RWPE1 (cell line): ENCODE measurements at places on chromosomes 1 and 21.
A peak's percentile ranks its signal among the peaks of the same experiment; 100 is the strongest.

DNA sequence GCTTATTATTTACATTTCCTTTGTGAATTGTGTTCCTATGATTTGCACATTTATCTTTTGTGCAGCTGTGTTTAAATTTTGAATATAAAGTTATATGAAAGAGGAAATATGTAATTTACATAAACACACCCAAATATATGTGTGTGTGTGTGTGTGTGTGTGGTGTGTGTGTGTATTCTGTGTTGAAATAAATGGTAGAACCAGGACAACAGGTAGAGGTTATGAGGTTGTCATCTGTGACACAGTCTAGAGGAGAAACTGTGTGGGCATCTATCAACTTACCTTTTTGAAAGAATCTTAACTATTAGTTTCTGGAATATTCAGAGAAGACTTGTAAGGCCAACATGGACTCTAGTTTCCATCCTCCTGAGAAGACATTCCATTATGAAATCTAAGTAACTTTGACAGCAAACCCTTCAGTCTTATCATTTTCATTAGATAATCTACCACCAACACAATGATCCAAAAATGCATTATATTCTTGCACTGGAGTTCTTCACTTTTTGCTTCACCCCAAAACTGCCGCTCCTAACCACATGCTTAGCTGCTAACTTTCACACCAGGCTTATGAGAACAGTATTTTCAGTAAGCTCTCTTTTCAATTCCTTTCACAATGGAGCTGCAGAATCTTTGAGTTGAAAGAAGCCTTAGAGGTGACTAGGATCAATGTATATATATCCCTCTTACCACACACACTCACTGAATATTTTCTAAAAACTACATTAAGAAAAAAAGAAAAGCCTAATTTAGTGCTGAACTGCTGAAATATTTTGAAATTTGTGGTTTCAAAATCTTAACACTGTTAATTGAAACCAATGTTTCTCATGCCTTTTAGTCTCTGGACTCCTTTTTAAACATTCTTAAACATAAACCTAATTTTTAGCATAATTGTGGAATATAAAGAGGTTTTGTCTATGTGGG lies 21.8 kb downstream of the PTPRC start:
- no peak for DNase-seq

DNA sequence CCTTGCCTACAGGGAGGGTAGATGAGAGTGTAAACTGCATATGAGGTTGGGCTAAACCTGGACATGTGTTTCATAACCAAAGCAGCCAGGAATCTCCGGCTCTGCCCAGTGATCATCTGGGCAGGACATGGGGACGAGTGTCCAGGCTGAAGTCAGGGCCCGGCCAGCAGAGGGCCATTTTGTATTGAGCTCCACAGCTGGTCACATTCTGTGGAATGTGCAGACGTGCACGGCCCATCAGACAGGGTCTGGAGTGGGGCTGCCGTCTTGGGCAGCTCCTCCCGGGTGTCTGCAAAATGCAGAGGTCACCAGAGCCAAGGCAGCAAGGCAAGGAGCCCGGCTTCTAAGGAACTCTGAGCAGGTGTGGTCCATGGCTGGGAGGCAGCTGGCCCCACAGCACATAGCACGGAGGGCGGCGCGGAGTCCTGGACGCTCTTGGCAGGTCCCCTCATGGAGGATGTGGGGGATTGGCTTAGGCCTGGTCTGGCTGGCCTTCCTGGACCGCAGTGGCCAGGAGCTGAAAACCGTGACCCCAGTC lies 6.2 kb downstream of the LRRC3 start:
- DNase-seq, result no peak

GRCh38 chr1:151945725-151946722 lies 36.7 kb upstream of the THEM4 start:
- DNase-seq, result peak; percentile 94

DNA sequence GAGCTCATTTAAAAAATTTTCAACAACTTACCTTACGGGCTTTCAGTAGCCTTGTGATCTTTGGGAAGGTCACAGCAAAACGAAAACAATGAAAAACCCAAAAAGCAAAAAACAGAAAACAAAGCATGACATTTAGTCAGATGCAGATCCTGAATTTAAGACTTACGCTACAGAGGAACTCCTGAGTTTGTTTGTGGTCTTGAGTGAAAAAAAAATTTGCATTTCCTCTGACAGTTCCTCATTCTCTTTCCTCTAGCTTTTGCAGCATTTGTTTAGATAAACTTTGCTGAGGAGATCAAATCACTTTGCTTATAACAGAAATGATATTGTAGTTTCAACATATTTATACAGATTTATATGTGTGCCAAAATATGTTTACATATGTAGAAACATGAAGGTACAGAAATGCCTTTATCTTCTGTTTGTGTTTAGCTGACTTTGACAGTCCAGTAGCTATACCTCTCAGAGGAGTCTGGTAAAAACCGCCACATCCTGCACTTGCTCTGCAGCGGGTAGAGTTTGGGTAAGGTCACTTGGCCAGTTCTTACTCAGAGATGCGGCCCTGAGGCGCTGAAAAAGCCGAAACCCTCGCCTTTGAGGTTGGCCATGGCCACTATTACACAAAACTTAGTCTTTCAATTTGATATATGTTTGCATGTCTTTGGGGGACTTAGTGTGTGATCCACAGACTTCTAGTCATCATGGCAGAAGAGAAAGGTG lies 142.5 kb downstream of the TNR start:
- DNase-seq, result no peak

GRCh38 chr1:33096363-33097005 lies 15.5 kb downstream of the AZIN2 start:
- DNase-seq, result no peak

DNA sequence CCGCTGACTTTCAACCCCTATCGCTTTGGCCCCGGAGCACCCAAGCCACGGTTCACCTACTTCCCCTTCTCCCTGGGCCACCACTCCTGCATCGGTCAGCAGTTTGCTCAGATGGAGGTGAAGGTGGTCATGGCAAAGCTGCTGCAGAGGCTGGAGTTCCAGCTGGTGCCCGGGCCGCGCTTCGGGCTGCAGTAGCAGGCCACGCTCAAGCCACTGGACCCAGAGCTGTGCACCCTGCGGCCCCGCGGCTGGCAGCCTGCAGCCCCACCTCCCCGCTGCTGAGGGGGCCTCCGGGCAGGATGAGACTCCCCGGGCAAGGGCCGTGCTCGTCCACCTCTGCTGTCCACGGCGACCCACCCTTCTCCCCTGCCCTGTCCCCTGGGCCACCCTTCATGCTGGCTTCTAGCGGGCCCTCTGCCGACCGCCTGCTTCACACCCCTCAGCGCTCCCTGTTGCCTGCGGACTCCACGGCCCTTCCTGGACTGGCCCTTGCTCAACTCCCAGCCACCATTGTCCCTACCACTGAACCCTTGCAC lies 92.2 kb upstream of the TRABD2B start:
- DNase-seq, result no peak

DNA sequence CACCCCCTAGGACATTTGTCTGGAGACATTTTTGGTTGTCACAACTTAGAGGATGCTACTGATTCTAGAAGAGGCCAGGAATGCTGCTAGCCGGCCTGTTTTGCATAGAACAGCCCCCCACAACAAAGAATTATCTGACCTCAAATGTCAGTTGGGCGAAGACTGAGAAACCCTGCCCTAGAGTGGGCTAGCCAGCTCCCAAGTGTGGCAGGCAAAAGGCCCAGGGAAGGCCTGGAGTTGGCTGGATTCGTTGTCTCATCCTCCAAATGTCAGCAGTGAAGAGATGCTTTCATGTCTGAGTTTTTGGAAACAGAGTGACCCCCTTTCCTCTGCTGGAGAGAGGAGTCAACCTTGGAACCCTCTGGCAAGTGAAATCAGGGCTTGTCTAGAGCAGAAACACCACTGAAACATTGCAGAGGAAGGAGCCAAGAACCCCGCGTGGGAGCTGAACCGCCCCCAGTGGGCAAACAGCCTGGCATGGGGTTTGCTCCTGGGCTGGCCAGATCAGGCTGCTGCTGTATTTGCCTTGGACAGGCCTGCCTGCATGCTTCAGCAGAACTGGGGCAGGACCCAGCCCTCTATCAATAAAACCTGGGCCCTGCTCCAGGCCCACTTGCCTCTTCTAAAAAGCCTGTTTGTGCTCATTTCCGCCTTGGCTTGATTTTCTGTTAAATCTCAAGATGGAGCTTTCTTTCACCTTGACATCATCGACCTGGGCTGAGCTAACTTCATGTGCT lies 32.9 kb downstream of the RASSF5 start:
- DNase-seq, result no peak

GRCh38 chr1:183512450-183512849 lies 40.2 kb downstream of the SMG7 start:
- no peak for DNase-seq

DNA sequence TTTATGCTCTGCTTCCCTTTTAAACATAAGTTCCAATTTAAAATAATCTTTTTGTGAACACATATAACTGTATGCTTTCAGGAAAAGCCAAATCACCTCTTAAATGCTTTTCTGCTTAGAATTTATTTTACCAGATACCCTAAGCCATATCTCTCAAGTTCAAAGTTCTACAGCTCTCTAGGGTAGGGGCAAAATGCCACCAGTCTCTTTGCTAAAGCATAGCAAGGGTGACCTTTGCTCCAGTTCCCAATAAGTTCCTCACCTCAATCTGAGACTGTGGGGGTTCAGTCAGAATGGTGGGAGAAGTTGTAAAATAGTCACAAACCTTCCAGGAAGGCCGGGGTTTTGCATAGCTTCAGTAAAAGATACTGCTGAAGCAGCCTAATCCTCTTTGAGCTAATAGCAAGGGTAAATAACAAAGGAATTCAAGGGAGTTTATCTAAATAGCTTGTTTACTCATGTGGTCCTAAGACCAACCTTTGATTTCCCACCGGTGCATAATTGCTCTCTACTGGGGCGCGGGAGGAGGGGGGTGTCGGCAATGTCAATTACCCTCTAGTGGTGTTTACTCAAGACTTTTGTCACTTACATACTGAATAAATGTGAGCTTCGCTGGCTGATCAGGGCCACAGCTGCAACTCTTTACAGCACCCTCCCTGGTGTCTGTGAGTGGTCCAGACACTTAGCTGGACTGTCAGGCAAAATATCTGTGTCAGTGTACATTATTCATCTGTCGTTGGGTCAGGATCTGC lies 1376.2 kb downstream of the NCAM2 start:
- DNase-seq, result no peak

DNA sequence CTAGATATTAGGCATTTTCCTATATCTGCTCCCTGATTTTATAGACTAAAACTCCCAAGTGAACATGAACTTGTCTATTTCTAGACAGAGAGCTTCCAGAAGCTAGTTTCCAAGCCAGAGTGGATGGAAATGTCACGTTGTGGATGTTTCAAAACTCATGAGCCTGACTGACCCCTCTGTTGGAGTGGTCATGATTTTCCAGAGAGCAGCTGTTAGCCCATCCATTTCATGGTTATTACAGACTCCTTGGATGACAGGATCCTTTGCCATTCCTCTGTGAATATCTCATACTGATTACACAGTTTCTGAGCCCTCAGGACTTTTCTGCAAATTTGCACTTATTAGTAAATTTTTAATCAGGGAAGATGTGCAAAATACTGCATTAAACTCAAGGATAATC lies 76.8 kb upstream of the ATF3 start:
- no peak for DNase-seq

DNA sequence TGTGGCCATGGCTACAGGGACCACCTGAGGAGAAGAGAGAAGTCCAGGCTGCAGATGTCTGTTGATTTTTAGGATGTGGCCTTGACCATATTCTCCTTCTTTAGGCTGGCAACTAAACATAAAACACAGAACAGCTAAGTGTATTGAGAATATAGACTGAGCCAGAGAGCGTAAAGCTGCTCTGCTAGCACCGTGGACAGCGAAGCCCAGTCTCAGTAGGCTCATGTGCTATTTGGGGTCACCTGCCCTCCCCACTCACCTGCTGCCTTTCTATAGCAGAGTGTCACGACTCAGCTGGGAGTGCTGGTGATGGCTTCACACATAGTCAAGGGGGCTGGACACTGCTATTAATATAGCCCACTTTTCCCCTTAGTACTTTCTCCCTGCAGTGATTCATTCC lies 278.5 kb downstream of the KCNH1 start:
- DNase-seq, result no peak

GRCh38 chr1:197911857-197912696 lies 5.1 kb upstream of the LHX9 start:
- peak; percentile 53 for DNase-seq

DNA sequence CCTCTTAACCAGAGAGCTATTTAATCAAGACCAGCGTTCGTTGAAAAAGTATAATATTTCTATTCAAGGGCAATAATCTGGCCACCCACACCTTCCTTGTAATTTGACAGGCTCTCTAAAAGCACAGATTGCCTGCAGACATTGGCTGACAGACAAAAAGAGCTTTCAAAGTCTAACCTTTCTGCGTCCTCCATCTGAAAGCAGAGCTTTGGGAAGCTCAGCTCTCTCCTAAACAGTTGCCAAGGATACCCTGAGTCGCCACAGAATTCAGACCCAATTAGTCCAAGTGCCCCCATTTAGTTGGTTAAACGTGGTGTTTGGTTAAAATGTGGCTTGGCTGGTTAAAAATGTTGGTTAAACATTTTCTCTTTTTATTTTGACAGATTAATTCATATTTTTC lies 33.7 kb upstream of the PLA2G2C start:
- DNase-seq, result no peak

- no peak for DNase-seq
Observed at GRCh38 chr1:67368046-67368514, 60.4 kb downstream of the IL12RB2 start.

GRCh38 chr1:101332633-101333032 lies 95.8 kb downstream of the S1PR1 start:
- DNase-seq, result no peak

GRCh38 chr1:23995431-23995837 lies 15.3 kb upstream of the SRSF10 start:
- DNase-seq, result no peak

DNA sequence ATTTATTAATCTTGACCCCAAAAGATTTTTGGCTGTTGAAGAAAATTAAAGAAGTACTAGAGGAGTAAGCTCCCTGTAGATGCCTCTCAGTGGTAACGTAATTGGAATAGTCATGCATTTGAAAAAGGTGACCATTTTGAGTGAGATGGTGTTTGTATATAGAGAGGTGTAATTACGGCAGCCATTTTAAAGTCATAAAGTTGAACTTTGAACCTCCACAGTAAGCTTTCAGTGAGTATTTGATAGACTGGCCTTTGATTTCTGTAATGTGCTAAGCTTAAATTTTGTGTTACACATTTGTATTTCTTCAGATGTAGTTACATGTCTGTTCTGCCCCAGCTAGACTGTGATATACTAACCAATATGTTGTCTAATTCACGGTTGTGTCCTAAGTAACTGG lies 21.5 kb upstream of the TMCO2 start:
- no peak for DNase-seq
